Tibial nerve (tissue), 4 donors: ENCODE measurements at places on chromosomes 2 and 18. TPM values are rescaled to one million over a fixed set of nuclear protein-coding genes. Genes with fewer than 3 reads are reported as not detected.

- DNase-seq: no peak
- no peaks in the 10 kb centered on the region for H3K27me3 ChIP-seq
- H3K36me3 ChIP-seq: no peaks in the 10 kb centered on the region
- no peaks in the 10 kb centered on the region for H3K4me1 ChIP-seq
- H3K27ac ChIP-seq: no peak overlapping the region
These were observed 5.8 kb upstream of the TAF1B start for GRCh38 chr2:9837451-9837850.

PLEK gene
- 7.8 TPM for total RNA-seq

- H3K4me3 ChIP-seq: no peak overlapping the region
- no peaks in the 10 kb centered on the region for H3K4me1 ChIP-seq
- no peaks in the 10 kb centered on the region for H3K36me3 ChIP-seq
- no peaks in the 10 kb centered on the region for H3K27me3 ChIP-seq
- H3K27ac ChIP-seq: no peak overlapping the region
These were observed 6.7 kb upstream of the TNFAIP6 start for GRCh38 chr2:151350579-151351195.

B4GALT6 gene
- 1.7 TPM for total RNA-seq

DNA sequence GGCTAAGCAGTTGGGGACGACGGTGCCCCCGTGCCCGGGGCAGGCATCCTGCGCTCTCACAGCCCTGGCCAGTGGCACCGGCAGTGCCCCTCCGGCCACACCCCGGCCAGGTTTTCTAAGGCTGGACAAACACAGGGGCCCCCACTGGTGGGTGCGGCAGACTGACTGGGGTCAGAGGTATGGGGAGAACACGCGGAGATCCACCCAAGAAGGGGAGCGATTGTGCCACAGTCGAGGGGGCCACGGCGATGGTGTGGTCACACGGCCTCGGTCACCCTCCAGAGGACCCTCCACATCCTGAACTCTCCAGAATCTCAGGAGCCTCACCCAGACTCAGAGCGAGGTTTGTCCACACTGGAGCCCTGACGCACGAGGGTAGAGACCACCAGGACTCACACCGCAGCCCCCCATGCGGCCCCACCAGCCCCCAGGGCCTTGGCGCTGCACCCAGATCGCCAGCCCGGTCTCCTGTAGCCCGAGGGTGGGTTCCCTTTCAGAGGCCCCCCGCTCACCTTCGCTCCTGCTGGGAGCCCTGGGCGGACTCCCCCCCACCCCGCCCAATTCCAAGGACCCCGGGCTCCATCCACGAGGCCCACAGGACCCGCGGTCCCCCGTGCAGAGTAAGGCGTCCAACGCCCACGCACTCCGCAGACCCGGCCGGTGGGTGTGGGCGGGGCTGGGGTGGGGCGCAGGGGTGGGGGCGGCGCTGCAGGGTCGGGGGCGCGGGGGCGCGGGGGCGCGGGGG is 15.2 kb downstream of the PDCD1 start:
- H3K4me1 ChIP-seq: peaks cover 16% of the 10 kb centered on the region
- no peaks in the 10 kb centered on the region for H3K36me3 ChIP-seq
- H3K27me3 ChIP-seq: peaks cover 3% of the 10 kb centered on the region
- no peak for DNase-seq

GRCh38 chr2:22403748-22404147 is 981.2 kb upstream of the KLHL29 start:
- DNase-seq: no peak
- no peaks in the 10 kb centered on the region for H3K36me3 ChIP-seq
- H3K4me3 ChIP-seq: no peak overlapping the region
- no peaks in the 10 kb centered on the region for H3K27me3 ChIP-seq
- no peaks in the 10 kb centered on the region for H3K4me1 ChIP-seq
- H3K27ac ChIP-seq: no peak overlapping the region

DNA sequence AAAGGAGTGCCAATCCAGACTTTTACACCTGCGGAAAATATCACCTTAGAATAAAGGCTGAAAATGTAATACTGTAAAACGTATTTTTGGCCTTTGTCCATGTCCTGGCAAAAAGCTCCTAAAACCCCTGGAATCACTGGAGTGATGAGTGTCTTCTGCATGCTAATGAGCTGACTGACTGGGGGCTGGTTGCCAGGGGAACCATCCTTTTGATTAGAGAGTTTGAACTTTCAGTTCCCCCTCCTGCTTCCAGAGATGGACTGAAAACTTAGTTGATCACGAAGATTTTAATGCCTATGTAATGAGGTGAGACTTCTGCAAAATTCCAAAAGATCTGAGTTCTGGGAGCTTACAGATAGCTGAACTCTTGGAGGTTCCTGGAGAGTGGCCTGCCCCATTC is 20.5 kb downstream of the PUM2 start:
- H3K4me3 ChIP-seq: no peak overlapping the region
- H3K4me1 ChIP-seq: peaks cover 11% of the 10 kb centered on the region
- no peaks in the 10 kb centered on the region for H3K27me3 ChIP-seq
- H3K36me3 ChIP-seq: no peaks in the 10 kb centered on the region
- H3K27ac ChIP-seq: no peak overlapping the region

- no peak overlapping the region for H3K4me3 ChIP-seq
- no peaks in the 10 kb centered on the region for H3K27me3 ChIP-seq
- peaks cover 32% of the 10 kb centered on the region for H3K36me3 ChIP-seq
These were observed 33.4 kb downstream of the UGP2 start for GRCh38 chr2:63875131-63875527.

DNA sequence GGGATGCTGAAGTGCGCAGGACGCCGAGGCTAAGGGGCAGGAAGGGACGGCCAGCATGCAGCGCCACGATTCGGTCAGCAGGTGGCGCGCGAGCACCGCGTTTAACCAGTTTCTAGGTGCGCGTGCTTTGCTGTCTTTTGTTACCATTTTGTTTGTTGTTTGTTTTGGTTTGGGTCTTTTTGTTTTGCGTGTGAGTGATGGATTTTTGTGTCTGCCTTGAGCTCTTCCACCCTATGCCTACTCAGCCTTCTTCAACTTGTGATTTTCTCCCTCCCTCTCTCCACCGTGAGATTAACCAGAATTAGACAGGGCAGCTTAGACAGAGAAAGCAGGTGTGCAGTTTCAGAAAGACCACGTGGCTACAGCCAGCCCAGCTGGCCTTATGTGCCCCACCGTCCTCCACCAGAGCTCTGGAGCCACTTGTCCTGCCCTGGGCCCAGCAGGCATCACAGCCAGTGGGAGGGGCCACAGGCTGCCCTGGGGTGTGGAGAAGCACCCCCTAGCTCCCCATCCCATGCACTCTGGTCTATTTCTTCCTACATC is 180.2 kb downstream of the RNF144A start:
- H3K4me1 ChIP-seq: no peaks in the 10 kb centered on the region
- no peak overlapping the region for H3K27ac ChIP-seq
- H3K27me3 ChIP-seq: no peaks in the 10 kb centered on the region
- H3K4me3 ChIP-seq: peak overlapping the region; percentile 20
- no peaks in the 10 kb centered on the region for H3K36me3 ChIP-seq

MREG gene
- total RNA-seq: 14.6 TPM

DNA sequence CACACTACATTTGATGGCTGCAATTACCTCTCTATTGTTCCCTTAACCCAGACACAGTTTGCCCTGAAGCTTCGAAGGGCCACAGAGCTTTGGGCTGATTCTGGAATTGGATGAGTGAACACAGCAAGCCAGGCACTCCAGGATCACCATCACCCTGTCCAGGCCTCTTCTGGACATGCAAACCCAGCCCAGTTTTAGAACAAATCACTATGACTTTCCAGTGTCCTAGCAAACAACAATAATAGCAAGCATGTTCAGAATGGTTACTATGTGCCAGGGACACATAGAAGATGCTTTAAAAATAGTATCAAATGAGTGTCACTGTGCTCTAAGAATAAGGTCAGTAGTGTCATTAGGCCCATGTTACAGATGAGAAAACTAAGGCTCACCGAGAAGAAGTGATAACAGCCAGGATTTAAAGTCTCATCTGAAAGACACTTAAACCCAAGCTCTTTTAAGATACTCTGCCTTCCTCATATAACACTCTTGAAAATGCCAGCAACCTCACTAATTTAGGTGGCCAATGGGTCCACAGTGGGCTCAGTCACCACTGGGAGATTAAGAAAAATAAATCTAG is 191.7 kb upstream of the STK17B start:
- no peaks in the 10 kb centered on the region for H3K27me3 ChIP-seq
- no peaks in the 10 kb centered on the region for H3K36me3 ChIP-seq
- no peak for DNase-seq
- H3K4me1 ChIP-seq: no peaks in the 10 kb centered on the region
- H3K27ac ChIP-seq: no peak overlapping the region
- H3K4me3 ChIP-seq: no peak overlapping the region

DNA sequence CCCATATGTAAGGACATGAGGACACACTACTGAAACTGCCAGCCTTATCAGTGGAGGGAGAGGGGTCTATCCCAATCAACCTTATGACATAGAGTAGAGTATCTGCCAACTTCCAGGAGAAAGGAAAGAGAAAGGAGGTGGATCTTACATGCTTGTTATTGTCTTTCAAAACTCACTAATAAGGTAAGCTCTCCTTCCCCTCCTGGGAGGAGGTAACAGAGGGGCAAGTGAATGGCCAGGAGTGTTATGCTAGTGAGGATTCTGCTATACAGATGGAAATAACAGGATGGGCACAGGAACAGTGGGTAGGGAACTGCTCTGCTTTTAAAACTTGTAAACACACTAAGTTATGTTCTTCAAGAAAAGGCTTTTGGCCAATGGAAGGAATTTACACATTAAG is 1020.1 kb downstream of the TDRD15 start:
- H3K27ac ChIP-seq: no peak overlapping the region
- no peak for DNase-seq
- H3K36me3 ChIP-seq: no peaks in the 10 kb centered on the region
- no peaks in the 10 kb centered on the region for H3K27me3 ChIP-seq
- no peak overlapping the region for H3K4me3 ChIP-seq

GRCh38 chr2:152418688-152419087 is 83.7 kb downstream of the FMNL2 start:
- no peak for DNase-seq
- H3K27me3 ChIP-seq: no peaks in the 10 kb centered on the region
- no peak overlapping the region for H3K4me3 ChIP-seq

PLGLB1 gene
- total RNA-seq: 11.4 TPM

GRCh38 chr2:155871940-155872339 is 460.6 kb downstream of the NR4A2 start:
- DNase-seq: no peak
- no peaks in the 10 kb centered on the region for H3K4me1 ChIP-seq
- no peak overlapping the region for H3K4me3 ChIP-seq
- H3K27me3 ChIP-seq: no peaks in the 10 kb centered on the region

TET3 gene
- 4.3 TPM for total RNA-seq

GRCh38 chr2:217656316-217656715 is 346.5 kb downstream of the TNS1 start:
- H3K36me3 ChIP-seq: no peaks in the 10 kb centered on the region
- no peak overlapping the region for H3K4me3 ChIP-seq
- H3K27ac ChIP-seq: peak overlapping the region; percentile 18
- no peak for DNase-seq

DNA sequence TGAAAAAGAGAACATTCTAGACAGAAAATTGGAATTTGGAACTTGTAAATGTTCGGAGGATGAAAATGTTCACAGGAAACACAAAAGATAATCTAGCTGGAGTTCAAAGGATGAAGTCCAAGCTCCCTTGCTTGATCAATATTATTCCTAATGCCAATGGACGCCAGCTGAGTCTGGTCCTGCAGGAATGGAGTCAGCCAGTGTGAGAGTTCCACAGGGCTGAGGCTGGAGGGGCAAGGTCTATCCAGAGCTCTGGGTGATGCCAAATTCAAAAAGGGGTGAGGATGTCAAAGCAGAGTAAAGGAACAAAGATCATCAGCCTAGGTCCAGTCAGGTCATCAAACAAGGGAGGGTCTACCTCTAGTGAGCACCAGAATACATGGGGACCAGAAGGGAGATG is 78.5 kb upstream of the CTNNA2 start:
- no peak overlapping the region for H3K27ac ChIP-seq
- no peaks in the 10 kb centered on the region for H3K36me3 ChIP-seq
- H3K4me3 ChIP-seq: no peak overlapping the region
- H3K27me3 ChIP-seq: no peaks in the 10 kb centered on the region

DNA sequence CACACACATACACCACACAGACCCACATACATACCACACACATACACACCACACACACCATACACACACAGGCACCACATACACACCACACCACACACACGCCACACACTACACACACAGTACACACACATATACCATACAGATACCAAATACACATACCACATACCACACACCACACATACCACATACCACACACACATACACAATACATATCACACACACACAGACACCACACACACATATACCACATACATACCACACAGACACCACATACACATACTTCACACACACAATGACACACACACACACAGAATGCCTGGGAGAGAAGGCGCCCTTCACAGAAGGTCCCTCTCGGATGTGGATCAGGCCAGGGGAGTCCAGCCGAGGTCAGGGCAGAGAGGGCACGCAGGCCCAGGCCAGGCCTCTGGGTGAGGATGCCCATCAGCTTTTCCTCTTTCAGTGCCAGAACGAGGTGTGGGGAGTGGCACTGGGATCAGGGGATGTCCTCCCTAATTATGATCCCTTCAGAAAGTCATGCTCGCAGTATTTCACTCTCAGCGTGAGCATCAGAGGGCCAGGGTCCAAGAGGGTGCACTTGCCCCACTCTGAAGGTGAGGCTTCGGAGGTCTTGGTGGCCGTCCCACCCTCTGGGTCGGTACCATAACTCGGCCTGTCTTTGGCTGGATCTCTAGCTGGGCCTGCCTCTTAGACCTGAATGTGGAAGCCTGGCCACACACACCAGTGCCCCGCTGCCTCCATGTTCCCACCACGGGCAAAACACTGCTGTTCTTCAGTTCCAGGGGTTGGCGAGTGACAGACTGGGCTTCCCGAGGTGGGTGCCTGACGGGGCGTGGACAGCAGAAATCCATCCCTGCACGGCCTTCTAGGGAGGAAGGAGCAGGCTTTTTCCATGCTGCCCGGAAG is 70.6 kb upstream of the ODC1 start:
- no peaks in the 10 kb centered on the region for H3K36me3 ChIP-seq
- DNase-seq: no peak
- H3K27ac ChIP-seq: no peak overlapping the region
- no peaks in the 10 kb centered on the region for H3K27me3 ChIP-seq
- H3K4me1 ChIP-seq: no peaks in the 10 kb centered on the region

OXER1 gene
- total RNA-seq: 1.5 TPM

DNA sequence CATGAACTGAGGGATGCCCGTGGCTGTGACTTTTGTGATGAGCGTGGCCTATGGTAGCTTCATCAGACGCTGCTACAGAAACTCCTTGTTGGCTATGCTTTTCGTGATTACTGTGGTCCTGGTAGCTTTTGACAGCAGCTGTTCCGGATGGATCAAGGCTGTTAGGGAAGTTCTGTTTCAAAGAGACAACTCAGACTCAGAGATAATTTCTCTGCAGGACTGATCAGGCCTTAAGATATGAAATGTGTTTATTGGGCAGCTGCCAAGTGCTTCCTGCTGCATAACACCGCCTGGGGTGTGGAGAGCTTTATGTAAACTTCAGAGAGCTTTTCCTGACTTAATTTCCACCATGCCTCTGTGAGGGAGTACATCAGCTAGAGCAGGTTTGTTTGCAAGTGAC is 243.8 kb downstream of the TSN start:
- H3K4me1 ChIP-seq: no peaks in the 10 kb centered on the region
- no peak for DNase-seq
- no peaks in the 10 kb centered on the region for H3K36me3 ChIP-seq
- no peaks in the 10 kb centered on the region for H3K27me3 ChIP-seq
- no peak overlapping the region for H3K27ac ChIP-seq
- no peak overlapping the region for H3K4me3 ChIP-seq

- H3K36me3 ChIP-seq: no peaks in the 10 kb centered on the region
- H3K4me3 ChIP-seq: no peak overlapping the region
- H3K4me1 ChIP-seq: no peaks in the 10 kb centered on the region
- DNase-seq: peak; percentile 5
- no peak overlapping the region for H3K27ac ChIP-seq
These were observed 437.7 kb downstream of the SATB2 start for GRCh38 chr2:199019898-199020507.

DRC1 gene
- total RNA-seq: 0.90 TPM

LYPD6 gene
- 7.1 TPM for total RNA-seq
